ENCODE measurements at places on chromosomes 5 and 9. TPM values are rescaled to one million over a fixed set of nuclear protein-coding genes. Genes with fewer than 3 reads are reported as not detected.

DNA sequence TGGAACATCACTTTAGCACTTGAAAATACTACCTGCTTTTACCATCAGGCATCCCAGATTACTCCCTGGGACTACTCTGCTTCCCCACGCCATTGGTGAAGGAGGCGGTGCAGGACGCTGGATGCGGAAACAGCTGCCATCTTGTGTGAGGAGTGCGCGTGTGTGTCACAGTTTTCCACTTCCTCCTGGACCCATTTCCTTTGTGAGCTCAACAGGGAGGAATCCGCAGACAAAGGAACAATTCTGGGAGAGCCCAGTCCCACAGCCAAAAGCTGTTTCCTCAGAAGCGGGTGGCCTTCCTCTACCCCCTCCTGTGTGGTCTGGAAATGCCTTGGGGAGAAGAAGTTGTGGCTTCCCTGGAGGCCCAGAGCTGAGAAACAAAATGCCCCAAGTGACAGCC lies 16.8 kb downstream of the AFAP1L1 start:
- H3K4me1 ChIP-seq = peaks cover 11% of the 10 kb centered on the region
- H3K27me3 ChIP-seq = no peaks in the 10 kb centered on the region
- no peak overlapping the region for H3K27ac ChIP-seq
- DNase-seq = no peak
- no peak overlapping the region for H3K4me3 ChIP-seq
- no peaks in the 10 kb centered on the region for H3K36me3 ChIP-seq

DNA sequence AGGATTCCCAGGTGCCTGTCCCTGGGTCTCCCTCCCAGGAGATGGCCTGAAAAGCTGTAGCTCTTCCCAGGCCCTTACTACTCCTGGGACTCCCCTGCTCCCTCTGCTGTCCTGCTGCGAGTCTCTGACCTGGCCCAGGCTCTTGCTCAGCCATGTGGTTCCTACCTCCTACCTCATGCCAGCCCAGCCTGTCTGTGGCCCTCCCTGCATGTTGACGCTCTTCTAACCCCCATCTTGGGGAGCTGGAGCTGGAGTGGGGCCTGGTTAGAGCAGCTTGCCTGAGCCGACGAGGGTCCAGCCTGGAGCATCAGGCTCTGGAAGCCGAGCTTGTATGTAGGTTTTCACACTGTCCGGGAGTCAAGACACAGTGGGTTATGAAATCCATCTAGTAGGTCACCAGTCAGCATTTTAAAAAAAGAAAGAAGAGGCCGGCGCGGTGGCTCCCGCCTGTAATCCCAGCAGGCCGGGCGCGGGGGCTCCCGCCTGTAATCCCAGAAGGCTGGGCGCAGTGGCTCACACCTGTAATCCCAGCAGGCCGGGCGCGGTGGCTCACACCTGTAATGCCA lies 244.4 kb downstream of the FANCC start:
- DNase-seq = no peak
- no peak overlapping the region for H3K27ac ChIP-seq
- peaks cover 36% of the 10 kb centered on the region for H3K4me1 ChIP-seq
- no peaks in the 10 kb centered on the region for H3K36me3 ChIP-seq

DNA sequence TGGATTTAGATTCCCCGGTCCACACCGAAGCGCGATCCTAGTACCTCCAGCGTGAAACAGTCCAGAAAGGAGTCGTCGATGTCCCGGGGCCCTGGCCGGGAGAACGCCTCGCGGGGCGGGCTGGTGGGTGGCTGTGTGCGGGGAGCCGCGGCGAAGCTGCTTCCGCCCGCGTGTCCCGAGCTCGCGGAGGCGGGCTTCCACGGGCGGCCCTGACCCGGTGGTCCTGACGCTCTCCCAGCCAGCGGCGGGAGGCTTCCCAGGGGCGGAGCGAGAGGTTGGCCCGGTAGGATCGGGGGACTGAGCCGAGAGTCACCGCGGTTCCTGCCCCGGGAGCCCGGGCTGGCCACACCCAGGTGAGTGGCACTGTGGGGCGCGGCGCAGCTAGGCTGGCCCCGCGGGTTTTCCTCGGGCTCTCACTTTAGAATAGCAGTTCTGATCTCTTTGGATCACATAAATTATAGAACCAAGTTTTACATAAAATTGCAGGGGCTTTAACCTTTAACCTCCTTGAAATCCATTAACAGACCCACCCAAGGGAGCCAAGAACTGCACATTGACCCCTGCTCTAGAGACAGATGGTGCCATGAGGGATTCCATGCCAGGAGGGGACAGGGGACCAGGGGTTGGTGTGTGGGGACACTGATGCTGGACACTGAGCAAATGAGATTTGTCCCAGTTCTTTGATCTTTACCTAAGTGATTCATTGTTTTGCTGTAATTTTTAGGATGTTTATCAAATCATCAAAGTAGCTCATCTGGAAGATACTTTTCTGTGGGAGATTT lies 29.2 kb upstream of the IL31RA start:
- peak; percentile 8 for DNase-seq
- no peak overlapping the region for H3K27ac ChIP-seq
- peaks cover 5% of the 10 kb centered on the region for H3K4me1 ChIP-seq
- no peaks in the 10 kb centered on the region for H3K36me3 ChIP-seq

- no peak for DNase-seq
- H3K4me3 ChIP-seq = no peak overlapping the region
- H3K36me3 ChIP-seq = no peaks in the 10 kb centered on the region
- no peak overlapping the region for H3K27ac ChIP-seq
- peaks cover 10% of the 10 kb centered on the region for H3K4me1 ChIP-seq
Observed at GRCh38 chr5:179266291-179267070, 78.8 kb downstream of the ADAMTS2 start.

GRCh38 chr9:119789987-119790386 lies 420.8 kb upstream of the BRINP1 start:
- peaks cover 37% of the 10 kb centered on the region for H3K27me3 ChIP-seq
- no peak overlapping the region for H3K27ac ChIP-seq
- no peak for DNase-seq
- no peak overlapping the region for H3K4me3 ChIP-seq
- H3K36me3 ChIP-seq = no peaks in the 10 kb centered on the region

GRCh38 chr9:78921341-78921740 lies 624.4 kb downstream of the PSAT1 start:
- no peak overlapping the region for H3K27ac ChIP-seq
- no peak overlapping the region for H3K4me3 ChIP-seq
- H3K4me1 ChIP-seq = no peaks in the 10 kb centered on the region
- H3K36me3 ChIP-seq = peaks cover 6% of the 10 kb centered on the region
- no peaks in the 10 kb centered on the region for H3K27me3 ChIP-seq
- DNase-seq = no peak

Gene ZNF189
- total RNA-seq = 24.0 TPM

Gene CDO1
- total RNA-seq = 27.6 TPM

Gene LVRN
- total RNA-seq = 0.56 TPM

All from neural crest cell (in vitro differentiated cells).